Kasumi-1 (cell line): ENCODE measurements at places on chromosomes 5 and 9.
A peak's percentile ranks its signal among the peaks of the same experiment; 100 is the strongest.

DNA sequence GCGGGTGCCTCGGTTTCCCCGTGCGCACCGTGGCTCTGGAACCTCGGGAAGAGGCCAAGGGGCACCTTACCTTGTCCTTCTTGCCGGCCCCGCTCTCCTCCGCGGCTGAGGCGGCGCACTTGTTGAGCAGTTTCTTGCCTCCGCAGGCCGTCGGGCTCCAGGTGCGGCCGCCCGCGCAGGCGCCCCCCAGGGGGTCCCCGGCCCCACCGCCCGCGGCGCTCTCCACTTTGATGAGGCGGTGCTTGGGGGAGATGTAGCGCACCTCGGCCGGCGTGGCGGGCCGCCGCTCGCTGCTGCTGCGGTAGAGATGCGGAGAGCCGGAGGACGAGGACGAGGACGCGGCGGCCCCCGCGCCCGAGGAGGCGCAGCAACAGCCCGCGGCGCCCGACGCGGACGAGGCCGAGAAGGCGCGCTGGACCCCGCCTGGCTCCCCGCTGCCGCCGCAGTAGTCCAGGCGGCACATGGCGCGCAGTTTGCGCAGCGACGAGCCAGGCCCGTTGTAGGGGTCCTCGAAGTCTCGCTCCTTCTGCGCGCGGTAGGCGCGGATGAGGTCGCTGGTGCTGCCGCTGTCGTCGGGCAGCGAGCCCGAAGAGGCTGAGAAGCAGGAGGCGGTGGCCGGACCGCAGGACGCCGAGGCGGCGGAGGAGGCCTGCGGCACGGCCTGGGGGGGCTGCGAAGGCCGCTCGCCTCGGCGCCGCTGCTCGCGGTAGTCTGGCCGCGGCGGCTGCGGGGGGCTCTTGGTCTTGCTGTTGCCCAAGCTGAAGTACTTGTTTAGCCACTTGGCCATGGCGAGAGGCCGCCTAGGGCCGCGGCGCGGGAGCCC lies 957 bp downstream of the SHB start:
- DNase-seq, result no peak

GRCh38 chr5:172389578-172390112 lies 64.7 kb downstream of the SH3PXD2B start:
- no peak for DNase-seq

- DNase-seq, result no peak
These were observed 533.4 kb upstream of the BRINP1 start for GRCh38 chr9:119902611-119903010.

DNA sequence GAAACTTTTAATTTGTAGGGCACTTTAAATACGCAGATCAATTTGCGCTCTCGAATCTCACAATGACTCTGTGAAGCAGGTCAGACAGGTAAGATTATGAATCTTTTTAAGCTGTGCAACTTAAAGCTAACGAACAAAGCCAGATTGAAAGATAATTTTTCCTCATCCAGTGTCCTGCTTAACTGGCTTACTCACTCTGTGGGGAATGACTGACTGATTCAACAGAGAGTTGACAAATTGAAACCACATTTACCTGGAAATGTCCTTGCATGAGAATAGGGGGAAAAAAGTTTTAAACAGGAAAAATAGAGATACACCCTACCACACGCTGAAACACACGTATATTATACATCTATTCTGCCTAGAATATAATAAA lies 187.9 kb downstream of the MAN2A1 start:
- DNase-seq, result no peak

DNA sequence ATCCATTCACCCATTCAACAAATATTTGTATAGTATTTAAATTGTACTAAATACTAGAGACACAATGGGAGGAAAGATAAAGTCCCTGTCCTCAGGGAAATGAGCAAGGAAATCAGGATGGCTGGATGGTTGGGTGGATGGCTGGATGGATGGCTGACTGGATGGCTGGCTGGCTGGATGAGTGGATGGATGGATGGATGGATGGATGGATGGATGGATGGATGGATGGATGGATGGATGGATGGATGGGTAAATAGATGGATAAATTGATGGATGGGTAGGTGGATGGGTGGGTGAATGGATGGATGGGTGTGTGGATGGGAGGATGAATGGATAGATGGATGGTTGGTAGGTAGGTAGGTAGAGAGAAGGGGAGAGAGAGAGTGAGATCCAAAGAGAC lies 41.5 kb upstream of the WWC1 start:
- DNase-seq, result no peak

DNA sequence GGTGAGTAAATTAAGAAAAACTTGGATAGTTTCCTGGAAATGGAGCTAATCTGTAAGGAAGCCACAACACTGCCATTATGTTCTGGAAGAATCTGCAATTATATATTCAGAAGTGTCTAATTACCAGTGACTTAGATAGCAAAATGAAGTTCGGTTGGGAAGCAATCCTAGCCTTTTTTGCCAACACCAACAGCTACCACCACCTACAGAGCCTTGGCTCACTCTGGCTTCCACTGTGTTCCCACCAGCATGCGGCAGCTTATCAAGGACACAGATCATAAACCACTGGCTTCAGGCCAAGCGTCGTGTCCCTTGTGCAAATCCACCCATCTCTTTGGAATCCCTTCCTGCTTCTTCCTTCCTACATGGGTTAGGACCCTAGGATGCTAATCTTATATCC lies 118.0 kb upstream of the PCA3 start:
- DNase-seq, result no peak

DNA sequence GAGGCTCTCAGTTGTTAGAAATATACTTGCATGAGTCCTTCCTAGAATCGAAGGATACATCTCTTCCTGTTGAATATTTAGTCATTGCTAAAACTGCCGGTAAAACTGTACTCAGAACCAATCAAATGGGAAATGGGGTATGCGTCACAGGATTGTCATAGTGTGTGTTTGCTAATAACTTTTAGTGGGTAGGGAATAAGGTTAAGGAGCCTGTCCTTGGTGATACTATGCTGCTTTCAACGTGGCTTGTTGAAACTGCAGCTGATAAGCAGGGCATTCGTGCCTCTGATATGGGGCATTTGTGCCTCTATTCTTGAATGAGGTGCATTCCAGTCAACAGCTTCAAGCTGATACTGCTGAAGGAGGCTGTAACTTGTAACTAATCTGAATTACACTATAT lies 26.6 kb downstream of the HABP4 start:
- DNase-seq, result no peak

DNA sequence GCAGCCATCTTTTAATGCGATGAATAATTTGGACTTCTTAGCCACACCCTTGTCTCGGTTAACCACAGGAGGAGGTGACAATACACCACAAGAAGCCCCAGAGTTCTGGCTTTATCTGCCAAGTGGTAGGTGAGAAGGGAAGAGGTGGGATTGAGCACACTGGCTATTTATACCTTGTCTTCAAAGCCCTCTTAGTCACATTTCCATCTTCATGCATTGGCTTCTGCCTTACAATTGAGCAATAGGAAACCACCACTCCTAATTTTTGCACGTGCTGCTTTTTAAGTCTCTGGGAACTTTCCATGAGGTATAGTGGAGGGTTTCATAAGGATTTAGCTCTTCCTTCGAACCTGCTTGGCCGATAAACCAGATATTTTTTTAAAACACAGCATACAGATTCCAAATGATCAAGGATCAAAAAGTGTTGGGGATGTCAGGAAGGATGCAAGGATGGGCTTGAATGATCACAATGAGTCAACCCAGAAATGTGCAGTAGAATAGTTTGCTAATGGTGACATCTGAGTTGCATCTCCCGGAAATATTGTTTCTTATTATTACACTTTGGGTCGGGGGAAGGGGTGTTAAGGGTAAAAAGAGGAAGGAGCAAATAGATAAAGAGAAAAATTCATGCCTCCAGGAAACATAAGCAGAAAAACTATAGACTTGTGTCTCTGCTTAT lies 25.5 kb downstream of the PLAC8L1 start:
- peak; percentile 88 for DNase-seq

DNA sequence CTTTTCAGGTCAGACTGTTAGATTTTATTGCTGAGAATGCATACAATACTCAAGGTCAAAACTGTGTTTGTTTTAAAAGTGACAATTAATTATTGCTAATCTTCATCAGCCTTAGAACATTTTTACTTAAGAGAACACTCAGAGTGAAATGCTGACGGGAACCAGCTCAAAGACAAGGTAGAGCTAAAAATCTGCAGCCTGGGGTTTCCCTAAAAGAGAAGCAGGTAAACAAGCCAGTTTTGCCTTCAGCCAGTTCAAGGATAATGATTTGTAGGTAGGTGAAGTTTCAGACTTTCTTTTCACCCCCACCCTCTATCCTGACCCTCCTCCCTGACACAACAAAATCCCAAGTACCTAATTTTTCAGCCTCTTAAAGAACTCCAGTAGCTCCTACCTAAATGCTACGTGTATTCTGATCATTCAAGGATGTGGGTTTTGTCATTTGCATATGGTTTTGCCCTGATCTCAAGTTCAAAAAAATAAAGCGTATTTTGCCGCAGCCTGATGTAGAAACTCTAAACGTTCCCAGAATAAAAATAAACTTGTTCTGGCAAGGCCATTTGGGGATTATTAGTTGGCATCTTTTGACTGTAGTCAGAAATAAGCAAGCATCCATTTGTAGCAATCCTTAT lies 407.2 kb downstream of the EFNA5 start:
- DNase-seq, result no peak

GRCh38 chr5:95045181-95045965 lies 239.5 kb downstream of the MCTP1 start:
- peak; percentile 15 for DNase-seq

DNA sequence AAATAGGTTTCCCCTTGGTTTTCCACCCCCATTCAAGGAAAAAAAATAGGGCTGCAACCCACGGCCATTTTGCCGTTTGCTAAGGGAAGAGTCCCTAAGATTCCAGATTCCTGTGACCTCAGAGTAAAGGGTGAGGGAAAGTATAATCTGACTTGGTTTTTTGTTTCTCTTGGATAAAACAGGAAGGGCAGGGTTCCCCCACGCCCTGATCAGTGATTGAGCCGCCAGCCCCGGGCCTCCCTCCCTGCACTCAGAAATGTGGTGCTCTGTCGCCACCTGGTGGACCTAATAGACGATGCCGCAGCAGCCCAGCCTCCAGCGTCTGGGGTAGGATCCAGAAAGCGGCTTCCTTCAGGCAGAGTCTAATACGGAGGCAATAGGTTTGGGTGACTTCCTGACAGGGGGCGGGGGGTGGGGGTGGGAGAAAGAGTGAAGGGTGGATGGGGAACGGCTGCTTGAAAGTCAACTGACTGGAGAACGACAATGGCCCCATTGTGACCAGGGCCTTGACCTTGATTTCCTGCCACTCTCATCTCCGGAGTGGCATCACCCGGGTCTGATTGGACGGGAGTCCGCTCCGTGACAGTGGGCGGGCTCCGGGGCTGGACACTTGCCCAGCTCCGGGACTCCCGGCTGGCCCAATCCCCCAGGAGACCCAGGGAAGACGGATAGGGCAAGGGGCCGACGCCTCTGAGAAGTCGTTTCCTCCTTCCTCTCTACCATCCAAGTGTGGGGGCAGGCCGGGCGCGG lies 17.8 kb upstream of the CYSTM1 start:
- peak; percentile 65 for DNase-seq

- DNase-seq, result no peak
These were observed 5.2 kb downstream of the CRB2 start for GRCh38 chr9:123361086-123361730.

DNA sequence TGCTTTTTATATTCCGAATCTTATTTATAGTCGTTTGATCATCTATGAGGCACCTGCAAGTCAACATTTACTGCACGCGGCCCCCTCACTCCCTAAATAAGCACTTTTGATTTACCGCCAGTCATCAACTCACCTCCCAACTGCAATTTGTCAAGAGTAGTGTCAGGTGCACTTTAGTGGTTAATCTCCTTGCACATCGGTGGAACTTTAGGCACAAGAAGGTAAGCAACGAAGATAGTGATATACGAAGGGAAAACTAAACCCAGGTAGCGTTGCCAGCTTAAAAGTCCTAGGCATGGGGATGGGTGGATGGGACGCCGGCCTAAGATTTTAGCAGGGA lies 513 bp upstream of the RNF180 start:
- DNase-seq, result no peak

DNA sequence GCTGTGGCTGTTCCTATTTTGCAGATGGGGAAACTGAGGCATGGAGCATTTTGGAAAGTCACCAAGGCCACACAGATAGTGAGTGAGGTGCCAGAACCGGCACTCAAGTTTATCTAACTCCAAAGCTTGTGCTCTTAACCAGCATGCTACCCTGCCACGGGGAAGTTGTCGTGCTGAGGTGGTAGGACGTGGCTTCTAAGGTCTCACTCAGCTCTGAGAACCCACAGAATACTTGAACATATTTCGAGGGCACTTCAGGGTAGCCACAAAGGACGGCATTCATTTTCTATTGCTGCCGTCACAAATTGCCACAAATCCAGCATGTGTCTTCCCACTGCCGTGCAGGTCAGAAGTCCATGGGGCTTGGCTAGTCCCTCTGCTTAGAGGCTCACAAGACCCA lies 116.7 kb downstream of the OLFM1 start:
- no peak for DNase-seq

- no peak for DNase-seq
These were observed 110.8 kb upstream of the GRIN3A start for GRCh38 chr9:101849102-101849707.

GRCh38 chr9:125475385-125475784 lies 213.8 kb downstream of the GAPVD1 start:
- DNase-seq, result no peak

GRCh38 chr5:119022017-119022745 lies 33.8 kb upstream of the DTWD2 start:
- DNase-seq, result peak; percentile 75
